Nasal cavity respiratory epithelium epithelial cell of viscerocranial mucosa (primary cell): ENCODE measurements at places on chromosomes 1 and 21. TPM values are rescaled to one million over a fixed set of nuclear protein-coding genes. Genes with fewer than 3 reads are reported as not detected.

UBXN10 gene
- under 0.01 and 0.21 TPM in 2 replicates for total RNA-seq

FHAD1 gene
- total RNA-seq = 0.14 TPM in 1 of 2 replicates, not detected in the other

KIAA1614 gene
- total RNA-seq = 1.1 and 2.7 TPM in 2 replicates

HORMAD1 gene
- 0.50 and 3.8 TPM in 2 replicates for total RNA-seq

MAGI3 gene
- total RNA-seq = 9.2 and 10.3 TPM in 2 replicates

FMO5 gene
- total RNA-seq = 0.21 and 0.34 TPM in 2 replicates

FCGR3A gene
- total RNA-seq = not detected in 2 replicates

CA6 gene
- not detected in 2 replicates for total RNA-seq

NBPF4 gene
- 0.14 TPM in 1 of 2 replicates, not detected in the other for total RNA-seq

RGS8 gene
- not detected in 2 replicates for total RNA-seq

TMEM81 gene
- total RNA-seq = 2.1 and 3.0 TPM in 2 replicates

RHD gene
- not detected in 2 replicates for total RNA-seq

SOX13 gene
- 2.7 and 11.6 TPM in 2 replicates for total RNA-seq

SAMSN1 gene
- not detected in 2 replicates for total RNA-seq

B4GALT2 gene
- total RNA-seq = 62.4 and 64.9 TPM in 2 replicates

FMO1 gene
- total RNA-seq = not detected in 2 replicates

AK2 gene
- 74.8 and 103 TPM in 2 replicates for total RNA-seq

LYPD8 gene
- total RNA-seq = not detected in 2 replicates

LMX1A gene
- total RNA-seq = not detected in 2 replicates

PLPP3 gene
- total RNA-seq = 1.4 and 11.0 TPM in 2 replicates

LORICRIN gene
- not detected in 2 replicates for total RNA-seq

CNIH4 gene
- total RNA-seq = 110 and 128 TPM in 2 replicates

TEDDM1 gene
- total RNA-seq = not detected in 2 replicates

CHI3L1 gene
- under 0.01 and 3.1 TPM in 2 replicates for total RNA-seq
